ENCODE measurements at places on chromosomes 12 and 14.

DNA sequence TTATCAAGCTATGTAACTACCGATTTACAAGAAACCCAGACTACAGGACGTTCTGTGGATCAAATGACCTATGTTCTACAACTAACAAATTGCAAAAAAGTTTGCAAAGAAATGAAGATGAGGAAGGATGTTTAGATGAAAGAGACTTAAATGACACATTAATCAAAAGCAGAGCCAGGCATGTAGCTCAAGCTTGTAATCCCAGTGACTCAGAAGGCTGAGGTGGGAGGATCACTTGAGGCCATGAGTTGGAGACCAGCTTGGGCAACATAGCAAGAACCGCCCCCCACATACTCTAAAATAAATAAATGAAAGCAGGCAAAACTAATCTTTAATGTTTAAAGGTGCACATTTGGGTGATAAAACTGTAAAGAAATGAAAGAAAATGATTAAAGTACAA lies 331.9 kb downstream of the BTG1 start:
- no peak for DNase-seq

DNA sequence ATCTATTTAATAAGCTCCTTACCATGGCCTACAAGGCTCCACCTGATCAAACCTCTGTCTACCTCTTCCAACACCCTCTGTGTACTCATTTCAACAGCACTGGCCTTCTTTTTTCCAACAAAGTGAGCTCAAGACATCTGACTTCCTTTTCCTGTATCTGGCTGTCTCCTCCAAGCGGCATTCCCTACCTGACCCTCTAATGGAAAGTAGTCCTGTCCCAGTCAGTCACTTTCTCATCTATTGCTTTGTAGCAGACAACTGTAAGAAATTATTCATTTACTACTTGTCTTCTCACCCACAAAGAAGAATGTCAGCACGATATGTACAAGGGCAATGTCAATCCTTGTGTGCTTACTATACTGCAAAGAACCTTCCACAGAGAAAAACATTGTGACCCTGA lies 149.6 kb downstream of the MED13L start:
- DNase-seq, result no peak

GRCh38 chr12:68796399-68796798 lies 11.6 kb upstream of the MDM2 start:
- no peak for DNase-seq

DNA sequence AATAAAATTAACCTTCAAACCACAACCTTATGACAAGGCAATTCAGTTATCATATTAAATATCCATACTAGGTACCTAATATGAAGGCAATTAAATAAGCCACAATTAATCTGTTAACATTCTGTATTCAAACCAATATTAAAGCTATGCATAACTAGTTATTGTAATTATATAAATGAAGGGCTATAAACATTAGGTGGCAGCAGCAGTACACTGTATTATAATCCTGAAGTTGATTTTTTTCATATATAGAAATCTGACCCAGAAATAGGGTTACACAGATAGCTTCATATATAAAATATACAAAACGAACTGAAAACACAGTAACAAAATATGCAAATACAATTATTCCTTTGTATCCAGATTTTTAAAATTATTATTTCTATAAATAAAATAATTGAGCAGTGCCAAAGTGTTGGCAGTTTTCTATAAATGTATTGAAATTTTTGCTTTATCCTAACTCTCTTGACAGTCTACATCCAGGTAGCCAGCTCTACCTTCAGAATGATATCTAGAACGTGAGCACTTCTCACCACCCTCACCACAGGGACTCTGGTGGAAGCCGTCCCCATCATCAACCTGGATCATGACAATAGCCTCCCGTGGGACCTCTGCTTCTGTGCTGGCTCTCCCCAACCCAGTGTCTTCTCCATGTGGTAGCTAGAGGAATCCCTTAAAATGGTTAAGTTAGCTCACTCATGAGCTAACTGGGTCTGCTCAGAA lies 136.2 kb downstream of the MED13L start:
- no peak for DNase-seq

GRCh38 chr14:70018713-70019211 lies 139.5 kb downstream of the SMOC1 start:
- no peak for DNase-seq

GRCh38 chr12:48542300-48542928 lies 17.0 kb downstream of the OR8S1 start:
- DNase-seq, result peak; percentile 50

GRCh38 chr14:81192594-81192993 lies 28.2 kb downstream of the GTF2A1 start:
- no peak for DNase-seq

- DNase-seq, result no peak
Measured at GRCh38 chr14:21184254-21184653, 28.4 kb upstream of the OR5AU1 start.

- DNase-seq, result no peak
Measured at GRCh38 chr12:2383325-2384028, 330.7 kb downstream of the CACNA1C start.

GRCh38 chr14:77143071-77143470 lies 1.5 kb upstream of the ZDHHC22 start:
- DNase-seq, result no peak

GRCh38 chr12:89782807-89783206 lies 74.2 kb upstream of the ATP2B1 start:
- DNase-seq, result no peak

GRCh38 chr14:65815127-65815526 lies 402.6 kb downstream of the FUT8 start:
- DNase-seq, result no peak

DNA sequence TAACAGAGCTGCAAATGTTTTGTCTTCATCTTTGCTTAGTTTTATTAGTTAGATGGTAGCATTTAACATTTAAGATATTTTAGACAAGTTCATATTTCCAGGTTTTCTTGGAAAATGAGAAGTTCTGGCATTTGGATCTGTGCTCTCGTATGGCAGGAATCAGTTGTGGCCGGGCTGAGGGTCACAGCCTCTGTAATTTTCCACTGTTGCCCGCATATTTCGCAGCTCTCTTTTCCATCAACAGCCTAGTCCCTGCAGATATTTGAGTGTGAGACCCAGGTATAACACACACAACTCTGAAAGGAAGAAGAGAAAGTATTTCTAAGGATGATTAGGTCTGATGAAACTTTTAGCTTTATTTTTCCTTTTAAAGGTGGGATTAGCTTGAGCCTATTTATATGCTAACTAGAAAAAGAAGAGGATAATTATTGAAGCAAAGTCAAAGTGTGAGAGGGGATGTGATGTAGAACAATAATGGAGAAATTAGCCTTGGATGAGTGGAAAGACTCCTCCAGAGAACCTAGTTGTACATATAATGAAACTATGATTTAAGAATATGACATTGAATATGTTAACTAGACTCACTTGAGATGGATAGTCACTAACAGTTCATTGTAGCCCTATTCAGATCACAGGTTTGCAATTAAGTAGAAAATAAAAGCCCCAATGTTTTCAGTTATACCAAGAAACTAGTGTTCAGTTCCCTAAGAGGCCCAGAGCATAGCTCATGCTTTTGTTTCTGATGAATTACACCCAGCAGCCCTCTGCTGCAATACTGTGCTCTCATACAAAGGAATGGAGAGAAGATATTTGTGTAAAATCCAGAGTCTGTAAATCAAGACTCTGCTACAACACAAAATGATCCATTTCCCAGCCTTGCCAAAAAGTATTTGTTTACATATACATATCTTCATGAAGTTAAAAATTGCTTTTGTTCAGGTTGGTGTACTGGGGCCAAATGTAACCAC lies 158.4 kb downstream of the C12orf50 start:
- DNase-seq, result no peak

DNA sequence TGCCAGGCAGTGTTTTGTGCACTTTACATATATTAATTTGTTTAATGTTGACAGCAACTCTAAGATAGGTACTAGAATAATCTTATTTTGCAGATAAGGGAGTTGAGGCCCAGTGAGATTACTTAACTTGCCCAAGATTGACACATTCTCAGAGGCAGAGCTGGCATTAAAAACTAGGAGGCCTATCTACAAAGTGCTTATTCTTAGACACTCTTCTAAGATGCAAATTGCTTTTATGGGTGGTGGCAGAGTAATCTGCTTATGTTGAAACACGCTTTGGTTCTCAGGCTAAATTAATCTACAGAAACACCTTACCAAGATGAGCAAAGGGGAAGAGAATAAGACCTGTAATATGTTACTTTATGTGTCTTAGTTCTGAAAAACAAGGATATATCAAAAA lies 7.2 kb downstream of the MGP start:
- DNase-seq, result no peak

All from NT2/D1 (cell line).